ENCODE measurements at places on chromosomes 3 and 15.

DNA sequence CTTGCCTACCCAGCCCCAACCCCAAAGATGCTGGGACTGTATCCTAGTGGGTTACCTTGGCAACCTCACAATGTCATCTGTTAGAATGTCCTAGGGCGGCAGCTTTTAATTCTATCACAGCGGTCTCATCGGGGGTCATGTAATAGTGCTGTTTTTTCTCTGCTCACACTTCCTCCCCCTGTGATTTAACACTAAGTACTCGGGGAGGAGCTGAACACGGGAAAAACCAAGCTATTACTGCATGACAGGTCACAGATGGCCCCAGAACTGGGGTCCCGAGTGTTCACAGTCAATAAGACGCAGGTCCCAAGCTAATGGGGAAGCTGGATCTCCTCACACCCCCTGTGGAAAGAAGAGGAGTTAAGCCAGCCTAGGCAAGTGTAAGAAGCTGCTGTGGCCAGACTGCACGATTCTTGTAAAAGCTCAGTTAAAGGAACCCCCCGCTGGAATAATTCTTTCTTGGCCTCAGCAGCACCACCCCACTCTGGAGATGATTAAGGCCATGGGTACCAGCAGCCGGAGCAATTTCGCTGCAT lies 2.5 kb upstream of the RFTN1 start:
- no peak for DNase-seq

GRCh38 chr3:113124256-113124830 lies 87.0 kb upstream of the BOC start:
- DNase-seq, result no peak

DNA sequence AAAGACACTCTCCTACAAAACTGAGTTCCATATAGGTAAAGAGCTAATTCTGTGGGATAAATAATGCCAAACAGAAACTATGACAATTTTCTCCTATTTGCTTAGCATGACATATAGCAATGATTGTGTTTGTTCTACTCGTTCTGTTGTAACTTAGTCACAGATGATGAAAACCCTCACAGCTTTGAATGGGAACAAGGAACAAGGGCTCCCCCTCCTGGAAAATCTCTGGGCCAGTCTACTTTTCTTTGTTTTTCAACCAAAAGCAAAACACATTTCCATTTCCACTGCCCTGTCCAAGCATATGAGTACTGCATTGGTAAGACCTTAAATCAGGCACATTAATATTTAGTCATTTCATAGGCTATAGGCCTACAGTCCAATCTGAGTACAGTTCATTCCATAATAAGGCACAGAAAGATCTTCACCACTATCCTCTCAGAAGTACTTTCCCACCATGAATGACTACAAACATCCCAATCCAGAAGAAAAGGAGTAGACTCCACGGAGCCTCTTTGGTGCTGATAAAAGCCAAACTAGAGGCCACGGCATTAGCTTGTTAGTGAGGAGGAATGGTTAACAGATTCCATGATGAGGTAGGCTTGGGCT lies 67.1 kb downstream of the ATP8B4 start:
- peak; percentile 61 for DNase-seq

DNA sequence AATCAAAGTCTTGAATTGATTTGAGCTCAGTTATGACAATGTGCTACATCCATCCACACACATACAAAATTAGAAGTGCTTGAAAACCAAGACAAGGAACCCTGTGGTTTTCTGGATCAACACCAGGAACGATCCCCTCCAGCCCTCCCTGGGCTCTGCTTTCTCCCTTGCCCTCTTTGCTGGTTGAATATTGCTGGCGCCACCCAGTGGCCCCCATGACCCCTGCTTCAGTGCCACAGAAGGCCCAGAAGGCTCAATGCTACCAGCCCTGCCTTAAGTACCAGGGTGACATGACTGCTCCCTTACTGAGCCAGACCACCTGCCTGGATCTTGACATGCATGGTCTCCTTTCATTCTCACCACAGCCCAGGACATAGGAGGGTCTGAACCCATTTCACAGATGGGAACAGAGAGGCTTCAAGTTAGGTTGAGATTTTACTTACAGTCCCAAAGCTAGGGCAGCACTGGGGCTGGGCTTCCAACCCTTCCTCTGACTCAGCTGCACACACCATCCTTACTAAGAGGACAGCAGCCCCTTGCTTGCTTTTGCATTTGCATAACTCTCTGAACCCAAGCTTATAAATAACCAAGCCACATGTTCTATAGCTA lies 15.0 kb downstream of the IL12A start:
- DNase-seq, result peak; percentile 87

DNA sequence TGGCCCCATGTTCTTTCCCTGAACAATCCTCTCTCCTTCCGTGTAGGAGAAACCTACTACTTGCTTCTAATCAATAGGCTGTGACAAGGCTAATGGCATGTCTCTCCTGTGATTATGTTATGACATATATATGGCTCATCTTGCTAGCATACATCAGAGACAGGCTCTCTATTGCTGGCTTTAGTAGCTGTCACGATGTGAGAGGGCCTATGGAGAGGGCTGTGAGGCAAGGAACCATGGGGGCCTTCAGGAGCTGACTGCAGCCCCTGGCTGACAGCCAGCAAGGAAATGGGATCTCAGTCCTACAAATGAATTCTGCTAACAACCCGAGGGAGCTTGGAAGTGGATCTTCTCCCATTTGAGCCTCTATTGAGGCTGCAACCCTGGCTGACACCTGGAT lies 96.3 kb downstream of the EOMES start:
- DNase-seq, result no peak

- DNase-seq, result no peak
Observed at GRCh38 chr15:51830276-51830806, 888 bp downstream of the TMOD3 start.

GRCh38 chr15:63234451-63234870 lies 42.9 kb upstream of the APH1B start:
- no peak for DNase-seq

- DNase-seq, result peak; percentile 59
Observed at GRCh38 chr3:14121859-14122258, 2.8 kb downstream of the CHCHD4 start.

GRCh38 chr3:194255252-194256039 lies 95.7 kb downstream of the CPN2 start:
- DNase-seq, result peak; percentile 71
